ENCODE measurements at places on chromosomes 6 and 20.
A peak's percentile ranks its signal among the peaks of the same experiment; 100 is the strongest.

DNA sequence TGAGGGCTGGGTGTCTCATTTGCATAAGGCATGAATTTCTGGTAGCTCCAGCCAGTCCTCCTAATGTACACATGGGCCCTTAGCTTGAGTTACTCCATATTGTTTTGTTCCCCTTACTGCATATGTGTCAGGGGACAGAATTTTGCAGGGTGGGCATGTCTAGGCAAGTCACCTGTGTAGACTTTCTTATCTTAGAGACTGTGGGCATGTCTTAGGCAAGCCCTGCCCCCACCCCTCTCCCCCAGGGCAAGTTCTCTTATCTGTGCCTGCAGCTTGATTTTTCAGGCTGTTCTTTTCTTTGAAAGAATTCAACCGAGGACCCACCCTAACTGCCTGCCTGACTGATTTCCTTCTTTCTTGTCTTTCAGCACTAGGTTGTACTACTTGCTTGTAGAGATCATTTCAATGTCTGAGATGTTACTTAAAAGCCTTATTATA lies 32.1 kb downstream of the NHLRC1 start:
- no peak for DNase-seq

GRCh38 chr6:36389353-36389752 lies 1.9 kb upstream of the ETV7 start:
- no peak for DNase-seq

- DNase-seq: no peak
Observed at GRCh38 chr6:15763837-15764236, 101.0 kb upstream of the DTNBP1 start.

GRCh38 chr6:56076033-56076432 lies 171.3 kb downstream of the COL21A1 start:
- no peak for DNase-seq

- no peak for DNase-seq
Observed at GRCh38 chr6:149897855-149898744, at the start of gene RAET1E. Gene RAET1E, minus strand, starts transcription at chr6:149898113. Its CDS starts 7,212 bp downstream, at chr6:149890901.

GRCh38 chr6:107495196-107495643 lies 5.3 kb downstream of the SOBP start:
- no peak for DNase-seq

DNA sequence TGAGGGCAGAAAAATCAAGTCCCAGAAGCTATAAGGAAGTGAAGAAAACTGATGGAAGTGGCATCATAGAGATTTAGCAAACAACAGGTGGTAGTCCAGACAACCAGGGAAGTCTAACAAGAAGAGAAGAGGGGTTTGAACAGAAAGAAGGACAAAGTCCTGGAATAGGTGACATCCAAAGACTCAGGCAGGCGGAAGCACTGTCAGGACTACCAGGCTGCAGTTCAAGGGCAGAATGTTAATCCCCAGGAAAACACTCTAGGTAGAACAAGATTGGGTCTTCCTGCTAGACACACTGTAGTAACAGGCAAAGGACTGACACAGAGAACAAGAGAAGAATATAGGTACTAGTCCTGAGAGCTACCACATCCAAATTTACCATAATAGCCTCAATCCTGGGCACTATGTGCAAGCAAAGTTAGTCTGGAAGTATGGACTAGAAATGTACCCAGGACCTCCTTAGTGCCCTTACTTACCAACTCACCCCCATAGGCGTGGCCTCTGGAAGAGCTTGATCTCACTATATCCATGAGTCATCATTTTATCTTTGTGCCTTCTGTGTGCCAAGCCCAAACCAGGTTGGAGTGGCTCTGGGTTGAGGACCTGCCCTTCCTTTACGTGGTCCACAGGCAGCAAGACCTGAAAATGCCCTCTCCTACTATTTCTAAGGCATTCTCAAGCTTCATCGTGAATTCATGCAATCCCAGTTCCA lies 2.2 kb upstream of the EPB41L2 start:
- no peak for DNase-seq

DNA sequence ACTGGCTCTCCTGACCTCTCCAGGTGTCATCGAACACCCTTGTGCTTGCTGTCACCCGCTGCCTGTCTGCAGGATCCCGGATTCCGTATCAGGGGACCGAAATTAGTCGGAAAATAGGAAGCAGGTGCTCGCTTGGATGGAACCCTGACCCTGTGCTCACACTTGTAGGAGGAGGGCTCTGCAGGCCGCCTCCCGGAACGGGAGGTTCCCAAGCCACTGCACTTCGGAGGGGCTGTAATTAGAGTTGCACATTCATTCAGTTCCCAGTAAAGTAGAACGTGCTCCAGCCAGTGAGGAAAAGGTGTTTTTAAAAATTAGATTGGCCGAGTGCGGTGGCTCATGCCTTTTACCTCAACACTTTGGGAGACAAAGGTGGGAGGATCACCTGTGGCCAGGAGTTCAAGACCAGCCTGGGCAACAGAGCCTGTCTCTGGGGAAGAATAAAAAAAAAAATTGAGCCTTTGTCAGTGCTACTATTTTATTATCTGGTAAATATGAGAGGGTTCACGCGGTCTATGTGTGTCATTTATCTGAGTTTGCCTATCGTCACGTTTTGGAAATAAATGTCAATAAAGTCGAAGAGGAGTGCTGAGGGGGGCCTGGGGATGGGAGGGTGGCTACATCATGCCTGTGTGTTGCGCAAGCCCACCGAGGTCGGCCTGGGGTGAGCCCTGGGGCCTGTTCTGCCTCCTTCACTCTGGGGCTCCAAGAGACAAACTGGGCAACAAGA lies 1.5 kb upstream of the GMEB2 start:
- DNase-seq: peak; percentile 94
